Aorta (tissue), 5 donors: ENCODE measurements at places on chromosomes 3 and 15. TPM values are rescaled to one million over a fixed set of nuclear protein-coding genes. Genes with fewer than 3 reads are reported as not detected.

The ISLR2 gene
- polyA plus RNA-seq, result 0.13 TPM

The SEMA3G gene
- not detected for polyA plus RNA-seq

The BHLHE40 gene
- polyA plus RNA-seq, result 15.2 TPM

The TCAIM gene
- polyA plus RNA-seq, result 13.3 TPM

The PTPN23 gene
- polyA plus RNA-seq, result 7.1 TPM

The GDPGP1 gene
- polyA plus RNA-seq, result 1.3 TPM

The CCR9 gene
- polyA plus RNA-seq, result 0.25 TPM

DNA sequence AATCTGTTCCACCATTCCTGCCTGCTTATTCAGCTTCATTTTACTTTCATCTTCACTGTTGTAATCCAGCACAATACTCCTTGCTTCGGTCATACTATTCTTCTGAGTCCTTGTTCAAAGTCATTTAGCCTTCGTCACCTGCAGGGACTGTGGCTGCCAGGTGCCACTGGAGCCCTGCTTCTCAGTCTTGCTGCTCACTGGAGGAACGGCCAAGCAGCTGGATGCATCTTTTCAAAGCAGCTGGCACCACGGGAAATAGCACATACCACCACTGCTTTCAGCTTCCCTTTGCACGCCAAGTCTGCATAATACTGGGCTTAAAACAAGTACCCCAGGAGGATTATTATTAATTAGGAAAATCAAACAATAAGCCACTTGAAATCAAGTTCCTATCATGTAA is 287.6 kb downstream of the BCHE start:
- H3K4me1 ChIP-seq, result no peaks in the 10 kb centered on the region
- no peak overlapping the region for H3K27ac ChIP-seq
- DNase-seq, result no peak
- H3K27me3 ChIP-seq, result no peaks in the 10 kb centered on the region
- H3K36me3 ChIP-seq, result no peaks in the 10 kb centered on the region

- peak; percentile 68 for DNase-seq
- no peaks in the 10 kb centered on the region for H3K27me3 ChIP-seq
- no peak overlapping the region for H3K4me3 ChIP-seq
- H3K36me3 ChIP-seq, result no peaks in the 10 kb centered on the region
Measured at GRCh38 chr3:51962854-51963530, 4.3 kb downstream of the PCBP4 start.
